ENCODE measurements at places on chromosomes 6 and 20.

- no peak for DNase-seq
Observed at GRCh38 chr6:169965239-169965638, 213.8 kb downstream of the ERMARD start.

DNA sequence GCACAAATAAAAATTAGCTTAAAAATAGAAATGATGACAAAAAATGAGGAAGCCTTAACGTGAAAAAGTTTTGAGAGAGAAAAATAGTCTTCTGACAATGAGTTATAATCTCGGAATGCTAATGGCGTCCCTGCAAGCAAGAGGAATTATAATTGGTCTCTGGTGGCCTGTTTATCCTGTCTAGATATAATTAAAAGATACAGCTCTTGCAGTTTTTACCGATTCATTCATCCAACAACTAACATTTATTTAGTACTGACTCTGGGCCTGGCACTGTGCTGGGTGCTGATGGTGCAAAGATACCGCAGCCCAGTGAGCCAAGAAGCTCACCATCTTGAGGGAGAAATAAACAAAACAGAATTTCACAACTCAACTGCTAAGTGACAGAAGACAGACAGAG is 31.6 kb upstream of the ANKRD60 start:
- no peak for DNase-seq

DNA sequence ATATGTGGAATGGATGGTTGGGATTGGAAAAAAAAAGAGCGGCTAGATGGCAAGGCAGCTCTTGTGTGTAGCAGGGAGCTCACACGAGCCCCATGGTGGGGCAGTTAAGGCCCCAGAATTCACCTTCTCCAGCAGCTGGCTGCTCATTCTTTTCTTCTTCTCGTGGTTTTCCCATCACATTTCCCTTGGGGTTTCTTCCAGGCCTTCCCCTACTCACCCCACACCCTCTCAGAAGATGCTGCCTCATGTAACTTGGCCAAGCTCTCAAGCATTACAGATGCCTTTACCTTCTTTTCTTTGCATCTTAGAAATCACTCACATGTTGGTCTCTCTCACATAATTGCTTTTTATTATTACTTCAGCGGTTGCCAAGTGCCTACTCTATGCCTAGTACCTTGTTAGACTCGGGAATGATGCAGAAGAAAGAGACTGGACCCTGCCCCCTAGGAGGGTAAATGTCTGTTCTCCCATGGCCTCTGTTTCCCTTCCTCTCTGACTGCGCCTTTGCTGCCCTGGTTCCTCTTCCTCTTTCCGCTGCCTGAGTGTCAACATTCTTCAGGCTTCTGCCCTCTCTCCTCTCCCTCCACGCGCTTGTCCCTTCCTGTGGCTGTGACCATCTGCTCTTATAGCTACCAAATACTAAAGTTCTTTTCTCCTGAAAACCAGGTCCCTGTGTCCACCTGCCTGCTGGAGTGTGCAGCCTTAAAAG is 28.6 kb downstream of the PPARD start:
- peak; percentile 43 for DNase-seq

- no peak for DNase-seq
Observed at GRCh38 chr6:107599043-107599442, 109.1 kb downstream of the SOBP start.

- no peak for DNase-seq
Observed at GRCh38 chr6:37288247-37288646, 30.3 kb upstream of the TMEM217 start.

- peak; percentile 56 for DNase-seq
Observed at GRCh38 chr6:137910424-137910834, 43.4 kb downstream of the TNFAIP3 start.

GRCh38 chr6:11952316-11952715 is 59.8 kb upstream of the HIVEP1 start:
- no peak for DNase-seq

GRCh38 chr6:31403283-31404060 is at the start of gene MICA:
Gene MICA, plus strand, starts transcription at chr6:31403595. Its CDS starts 38 bp downstream, at chr6:31403633.
- DNase-seq, result no peak

DNA sequence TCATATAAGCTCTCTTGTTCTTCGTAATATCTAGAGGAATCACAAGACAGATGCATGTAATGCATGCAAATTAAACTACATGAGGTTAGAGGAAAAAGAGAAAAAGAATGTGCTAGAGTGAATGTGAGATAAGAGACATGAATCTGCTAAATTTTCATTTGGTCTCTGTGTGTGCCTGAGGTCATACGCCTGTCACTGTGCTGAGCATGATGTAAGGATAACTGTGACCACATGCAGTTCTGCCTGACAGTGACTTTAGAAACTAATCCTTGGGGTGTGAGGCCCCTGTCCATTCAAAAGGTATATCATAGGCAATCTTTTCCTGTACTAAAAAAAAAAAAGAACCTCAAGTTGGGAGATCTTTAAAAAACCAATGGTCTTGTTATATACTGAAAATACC is 70.6 kb downstream of the SHPRH start:
- no peak for DNase-seq

DNA sequence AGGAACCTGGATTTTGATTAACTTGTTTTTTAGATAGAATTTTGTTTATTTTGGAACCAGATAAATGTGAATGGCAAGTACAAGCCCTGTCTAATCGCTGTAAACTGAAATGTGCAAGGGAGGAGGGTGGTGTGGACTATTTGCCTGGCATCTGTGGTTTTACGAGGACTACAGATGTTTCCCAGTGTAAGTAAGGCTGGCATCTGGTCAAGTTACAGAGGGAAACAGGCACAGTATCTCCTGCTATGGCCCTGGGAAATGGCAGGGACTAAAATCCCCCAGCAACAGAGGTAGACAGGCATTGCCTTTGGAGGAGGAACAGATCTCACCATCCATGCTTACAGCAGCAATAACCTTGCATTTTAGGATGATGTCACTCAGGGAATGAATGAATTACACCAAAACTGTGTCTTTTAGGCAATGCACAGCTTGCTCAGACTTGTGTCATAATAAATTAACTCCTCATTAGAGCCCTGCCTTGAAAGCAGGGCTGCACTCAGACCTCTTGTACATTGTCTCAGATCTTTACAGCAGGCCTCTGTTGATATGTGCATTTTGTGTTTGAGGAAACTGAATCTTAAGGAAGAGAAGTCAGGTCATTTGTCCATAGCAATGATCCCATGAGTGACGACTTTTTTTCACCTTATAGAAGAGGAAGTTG is 96.2 kb downstream of the TCP11 start:
- peak; percentile 80 for DNase-seq

- peak; percentile 57 for DNase-seq
Observed at GRCh38 chr6:87661016-87661415, 41.0 kb downstream of the AKIRIN2 start.

GRCh38 chr6:37210313-37210968 is 40.5 kb downstream of the PIM1 start:
- DNase-seq, result peak; percentile 62

GRCh38 chr20:24241466-24241865 is 228.0 kb upstream of the SYNDIG1 start:
- DNase-seq, result no peak

DNA sequence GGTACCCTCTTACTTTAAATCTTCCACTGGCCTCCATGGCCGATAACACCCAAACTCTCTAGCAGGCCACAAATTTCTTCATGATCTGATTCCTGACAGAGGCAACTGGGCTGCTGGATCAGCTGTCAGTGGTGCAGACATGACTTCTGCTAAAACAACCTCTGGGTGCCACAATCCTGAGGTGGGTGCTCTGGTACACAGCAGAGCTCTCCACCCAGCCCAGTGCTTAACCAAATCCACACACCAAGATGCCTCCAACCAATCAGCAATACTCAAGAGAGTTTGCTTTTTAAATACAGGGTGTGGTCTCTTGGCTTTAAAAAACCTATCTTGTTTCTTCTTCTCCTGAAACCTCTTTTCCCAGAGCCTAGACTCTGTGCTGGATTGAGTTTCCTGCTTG is 126.6 kb upstream of the SPACA1 start:
- no peak for DNase-seq

GRCh38 chr6:130815200-130816071 is 11.8 kb upstream of the SMLR1 start:
- no peak for DNase-seq

GRCh38 chr6:26552640-26553188 is 14.5 kb downstream of the HMGN4 start:
- DNase-seq, result no peak

DNA sequence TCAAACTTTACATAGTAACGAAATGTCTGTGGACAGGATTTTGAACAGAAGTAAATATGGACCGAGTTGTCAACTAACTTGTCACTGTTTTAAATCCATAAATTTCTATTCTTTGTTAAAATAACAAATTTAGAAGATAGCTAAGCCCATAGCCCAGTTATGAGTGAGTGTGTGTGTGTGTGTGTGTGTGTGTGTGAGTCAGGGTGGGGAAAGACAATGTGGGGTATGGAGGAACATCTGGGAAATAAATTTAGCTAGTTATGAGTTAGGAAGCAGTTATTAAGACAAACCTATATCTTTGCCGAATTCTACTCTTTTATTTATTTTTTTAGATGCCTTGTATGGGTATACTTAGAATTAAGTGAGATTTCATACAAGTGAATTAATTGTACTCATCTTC is 9.0 kb downstream of the TPBG start:
- no peak for DNase-seq

DNA sequence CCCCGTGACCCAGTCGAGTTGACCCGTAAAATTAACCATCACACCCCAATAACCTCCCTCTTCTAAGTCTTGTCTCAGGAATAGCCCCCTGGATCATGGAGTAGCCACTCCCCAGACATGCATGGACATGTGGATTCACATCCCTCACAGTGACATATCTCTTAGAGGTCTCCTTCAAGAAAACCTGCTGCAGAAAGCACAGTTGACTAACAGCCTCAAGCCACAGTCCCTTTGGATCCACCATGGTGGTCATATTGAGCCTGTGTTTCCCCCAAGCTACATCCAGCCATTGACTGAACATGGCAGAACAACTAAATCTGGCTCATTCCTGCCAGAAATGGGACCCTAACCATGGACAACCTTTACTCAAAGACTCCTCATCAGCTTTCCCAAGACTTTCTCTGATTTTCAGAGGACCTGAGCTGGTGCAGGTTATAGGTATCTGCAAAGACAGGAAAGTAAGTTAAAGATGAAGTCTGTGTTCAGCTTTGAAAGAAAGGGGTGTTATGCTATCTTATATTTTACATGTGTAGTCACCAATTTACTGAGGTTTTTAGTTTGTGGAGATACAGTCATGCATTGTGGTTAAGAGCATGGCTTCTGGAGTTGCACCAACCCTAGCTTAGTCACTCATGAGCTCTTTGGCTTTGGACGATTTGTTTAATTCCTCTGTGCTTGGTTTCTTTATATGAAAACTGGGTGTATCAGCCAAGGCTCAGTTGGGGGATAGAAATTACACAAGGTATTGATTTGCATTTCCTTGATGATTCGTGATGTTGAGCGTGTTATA is 219.1 kb downstream of the MYLK4 start:
- no peak for DNase-seq

DNA sequence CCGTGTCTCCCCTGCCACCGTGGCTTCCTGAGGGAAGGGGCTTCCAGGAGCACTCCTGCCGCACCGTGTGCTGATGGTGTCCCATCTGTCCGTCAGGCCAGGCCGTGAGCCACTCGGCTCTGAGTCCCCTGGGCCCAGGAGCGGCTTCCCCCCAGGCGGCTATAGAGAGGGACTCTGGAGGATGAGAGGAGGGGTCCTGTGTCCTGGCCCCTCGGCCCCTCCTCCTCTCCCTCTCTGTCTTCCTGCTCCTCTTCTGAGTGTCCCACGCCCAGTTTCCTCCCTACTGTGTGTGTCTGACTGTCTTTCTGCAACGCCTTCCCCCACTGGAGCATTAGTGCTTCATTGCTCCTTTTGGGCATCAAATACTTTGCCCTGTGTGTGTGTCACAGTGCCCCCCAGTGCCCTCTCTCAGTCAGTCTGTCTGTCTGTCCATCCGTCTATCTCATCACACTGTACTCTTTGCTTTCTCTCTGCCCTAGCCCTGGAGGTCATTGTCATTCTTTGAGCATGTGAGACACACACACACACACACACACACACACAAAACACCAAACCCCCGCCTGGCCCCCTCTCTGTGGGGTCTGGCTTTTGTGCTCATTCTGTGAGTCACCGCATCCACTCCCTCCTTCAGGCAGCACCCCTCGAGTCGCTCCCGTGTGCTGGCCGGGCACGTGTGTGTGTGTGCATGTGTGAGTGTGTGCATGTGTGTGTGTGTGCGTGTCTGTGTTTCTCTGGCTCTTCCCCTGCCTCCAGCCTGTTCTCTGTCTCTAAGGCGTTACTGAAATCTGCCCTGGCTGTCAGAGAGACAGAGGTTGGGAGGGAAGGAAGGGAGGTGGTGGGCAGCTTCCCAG is 71.9 kb downstream of the SRC start:
- no peak for DNase-seq

- DNase-seq, result no peak
Observed at GRCh38 chr6:71933881-71934280, 47.5 kb downstream of the RIMS1 start.

DNA sequence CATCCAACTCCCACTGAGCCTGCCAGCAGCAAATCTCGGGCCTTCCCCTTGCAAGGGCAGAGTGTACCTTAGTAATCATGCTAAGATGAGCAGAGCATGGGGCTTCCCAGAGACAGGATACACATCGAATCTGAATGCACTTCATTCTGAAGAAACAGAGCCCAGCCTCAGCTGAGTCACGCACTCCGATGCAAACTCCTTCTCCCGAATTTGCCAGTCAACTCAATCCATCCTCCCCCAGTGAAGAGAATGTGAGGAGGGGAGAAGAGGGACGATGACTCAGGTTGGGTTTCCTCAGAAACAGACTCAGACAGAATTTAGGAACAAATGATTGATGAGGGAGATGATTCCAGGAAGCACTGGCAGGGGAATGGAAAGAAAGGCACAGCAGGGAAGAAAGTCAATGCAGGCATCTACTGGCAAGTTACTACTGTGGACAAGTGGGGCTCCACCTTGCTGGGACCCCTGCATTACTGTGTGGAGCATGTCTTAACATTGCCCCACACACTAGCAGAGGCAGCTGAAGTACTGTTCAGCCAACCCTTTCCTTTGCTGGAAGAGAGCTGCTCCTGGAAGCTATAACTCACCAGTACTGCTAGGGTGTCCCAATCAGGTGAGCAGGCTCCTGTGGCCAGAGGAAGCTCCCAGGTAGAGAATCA is 251.6 kb downstream of the ADGB start:
- DNase-seq, result no peak

DNA sequence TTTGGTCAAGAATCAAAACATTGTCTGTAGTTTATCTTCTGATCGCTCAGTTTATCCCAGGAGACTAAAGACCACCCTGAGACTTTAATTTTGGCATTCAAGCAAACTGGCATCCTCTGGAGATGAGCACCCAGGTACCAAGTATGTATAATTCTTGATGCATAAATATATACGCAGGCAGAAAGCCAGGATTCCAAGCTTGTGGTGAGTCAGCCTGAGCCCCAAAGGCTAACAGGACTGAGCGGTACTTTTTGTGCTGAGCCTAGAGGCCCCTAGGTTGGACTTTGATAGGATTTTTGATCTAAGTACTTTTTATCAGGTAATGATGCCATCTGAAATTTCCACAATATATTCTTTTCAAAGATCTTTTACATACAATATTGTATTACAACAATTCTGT is 301.3 kb downstream of the TFAP2B start:
- DNase-seq, result no peak

Data from GF-D8 (cell line).